ENCODE measurements at places on chromosomes 3 and 15. TPM values are rescaled to one million over a fixed set of nuclear protein-coding genes. Genes with fewer than 3 reads are reported as not detected.

Gene LIPC
- not detected for total RNA-seq

Gene CSPG4
- 8.9 TPM for total RNA-seq

Gene SPINK8
- total RNA-seq = not detected

Gene AQP9
- not detected for total RNA-seq

GRCh38 chr3:45009868-45010267 lies 16.2 kb upstream of the CLEC3B start:
- DNase-seq = no peak

DNA sequence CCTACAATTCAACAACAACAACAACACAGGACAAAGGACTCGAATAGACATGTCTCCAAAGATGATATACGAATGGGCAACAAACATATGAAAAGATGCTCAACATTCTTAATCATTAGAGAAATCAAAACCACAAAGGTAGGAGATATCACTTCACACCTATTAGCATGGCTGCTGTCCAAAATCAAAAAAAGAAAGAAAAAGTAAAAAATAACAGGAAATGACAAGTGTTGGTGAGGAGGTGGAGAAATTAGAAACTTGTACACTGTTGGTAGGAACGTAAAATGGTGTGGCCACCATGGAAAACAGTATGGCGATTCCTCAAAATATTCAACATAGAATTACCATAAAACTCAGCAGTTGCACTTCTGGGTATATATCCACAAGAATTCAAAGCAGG lies 312.3 kb upstream of the STT3B start:
- DNase-seq = no peak

DNA sequence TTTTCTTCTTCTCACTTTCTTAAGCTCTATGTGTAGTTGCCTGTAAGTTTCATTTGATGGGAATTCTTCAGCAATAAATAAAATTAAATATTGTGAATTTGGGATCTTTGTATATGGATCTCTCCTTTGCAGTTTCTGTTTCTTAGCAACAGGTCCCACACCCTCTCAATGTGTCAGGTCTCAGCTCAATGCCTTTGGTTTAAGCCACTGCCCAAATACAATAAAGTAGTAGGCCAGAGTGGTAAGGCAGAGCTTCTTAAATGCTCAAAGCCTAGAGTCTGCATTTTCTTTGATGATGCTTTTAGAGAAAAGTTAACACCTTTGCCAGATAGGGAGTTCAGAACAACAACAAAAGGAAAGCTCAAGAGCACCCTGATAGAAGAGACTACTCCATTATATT lies 343.7 kb downstream of the NSUN3 start:
- no peak for DNase-seq

- no peak for DNase-seq
These were observed 106.8 kb downstream of the ZBTB20 start for GRCh38 chr3:115040246-115040645.

- DNase-seq = no peak
These were observed 112.2 kb downstream of the RARB start for GRCh38 chr3:25540273-25540672.

DNA sequence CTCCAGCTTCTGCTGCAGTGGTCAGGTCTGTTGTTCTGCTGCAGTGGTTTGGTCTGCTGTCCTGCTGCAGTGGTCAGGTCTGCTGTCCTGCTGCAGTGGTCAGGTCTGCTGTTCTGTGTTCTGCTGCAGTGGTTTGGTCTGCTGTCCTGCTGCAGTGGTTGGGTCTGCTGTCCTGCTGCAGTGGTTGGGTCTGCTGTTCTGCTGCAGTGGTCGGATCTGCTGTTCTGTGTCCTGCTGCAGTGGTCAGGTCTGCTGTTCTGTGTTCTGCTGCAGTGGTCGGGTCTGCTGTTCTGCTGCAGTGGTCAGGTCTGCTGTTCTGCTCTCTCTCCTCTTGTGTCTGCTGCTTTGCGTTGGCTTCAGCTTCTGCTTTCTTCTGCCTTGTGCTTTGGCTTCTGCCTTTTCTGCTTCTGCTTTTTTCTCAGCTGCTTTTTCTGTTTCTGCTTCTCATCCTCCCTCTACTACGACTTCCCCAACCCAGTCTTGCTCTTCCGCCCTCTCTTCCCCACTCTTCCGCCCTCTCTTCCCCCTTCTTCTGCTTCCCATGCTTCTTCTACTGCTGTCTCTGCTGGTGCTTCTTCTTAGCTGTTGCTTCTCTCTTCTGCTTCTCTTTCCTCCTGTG lies 50.7 kb downstream of the FAM43A start:
- no peak for DNase-seq
